ENCODE measurements at places on chromosomes 12 and 14.

GRCh38 chr14:35343702-35344101 is 51.5 kb downstream of the PSMA6 start:
- no peak for DNase-seq

GRCh38 chr14:74567646-74568379 is 44.2 kb downstream of the LTBP2 start:
- no peak for DNase-seq

DNA sequence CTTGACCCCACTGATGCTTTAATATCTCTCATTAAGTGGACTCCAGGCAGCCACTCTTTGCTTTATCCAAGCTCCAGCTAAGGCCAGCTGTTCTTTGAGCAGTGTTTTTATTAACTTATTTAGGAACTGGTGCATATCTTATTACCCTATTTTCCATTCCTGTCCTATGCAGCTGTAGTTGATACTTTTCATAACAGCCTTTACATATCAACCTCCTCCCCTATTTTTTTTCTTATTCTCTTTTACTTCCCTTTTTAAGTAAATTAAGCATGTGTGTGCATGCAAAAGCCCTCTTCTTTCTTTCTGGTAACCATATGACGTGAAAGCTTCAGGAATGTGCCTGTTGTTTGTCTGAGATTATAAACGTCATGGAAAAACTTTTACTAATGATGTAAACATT is 121.2 kb downstream of the PTPRQ start:
- DNase-seq = no peak

DNA sequence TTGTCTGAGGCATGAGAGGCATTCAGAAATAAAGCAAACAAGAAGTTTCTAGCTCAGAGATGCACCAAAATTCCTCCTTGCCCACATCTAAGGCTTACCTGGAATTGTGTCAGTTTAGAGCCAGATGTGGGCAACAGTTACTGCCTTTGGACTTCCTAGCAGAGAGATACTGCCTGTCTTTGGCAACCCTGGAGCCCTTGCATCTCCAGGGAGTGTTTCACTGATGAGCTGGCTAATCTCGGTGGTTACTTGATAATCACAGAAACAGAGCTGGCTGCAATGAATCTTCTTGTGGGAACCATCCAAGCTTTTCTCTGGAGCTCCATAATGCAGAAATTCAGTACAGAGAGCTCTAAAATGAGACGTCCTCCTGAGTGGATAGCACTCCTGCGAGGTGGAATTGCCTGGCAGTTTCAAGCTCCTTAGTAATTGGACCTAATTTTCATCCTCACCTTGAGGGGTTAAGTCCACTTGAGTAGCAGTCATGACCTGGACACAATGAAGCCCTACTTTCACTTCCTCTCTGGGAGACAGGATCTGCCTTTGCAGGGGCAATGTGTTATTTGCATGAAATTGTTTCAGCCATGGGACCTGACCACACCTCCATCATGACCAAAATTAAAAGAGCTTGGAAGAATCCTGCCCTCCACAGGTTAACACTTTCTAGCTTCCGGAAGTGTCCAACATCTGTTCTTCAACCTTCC is 108.8 kb upstream of the ARHGAP5 start:
- DNase-seq = no peak

- DNase-seq = peak; percentile 45
Measured at GRCh38 chr12:10771132-10771733, 31.2 kb downstream of the TAS2R7 start.

DNA sequence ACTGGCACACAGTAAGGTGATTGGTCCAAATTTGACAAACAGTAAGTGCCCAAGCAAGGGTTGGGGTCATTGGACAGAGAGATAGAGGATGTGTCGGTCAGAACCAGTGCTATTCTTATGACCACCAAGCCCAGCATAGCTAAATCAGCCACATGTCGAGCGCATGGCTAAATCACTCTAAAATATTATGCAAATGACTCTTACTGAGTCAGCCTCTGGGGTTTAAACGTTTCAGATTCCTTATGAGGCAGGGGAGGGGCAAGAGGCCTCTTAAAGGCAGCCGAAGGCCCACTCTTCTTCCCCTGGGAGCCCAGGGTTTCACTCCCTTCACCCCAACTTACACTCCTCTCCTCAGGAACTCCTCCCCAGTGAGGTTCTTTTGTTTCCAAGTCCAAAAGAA is 603 bp upstream of the ENDOU start:
- no peak for DNase-seq

- DNase-seq = peak; percentile 88
Measured at GRCh38 chr12:31874961-31875608, 84.1 kb upstream of the RESF1 start.

DNA sequence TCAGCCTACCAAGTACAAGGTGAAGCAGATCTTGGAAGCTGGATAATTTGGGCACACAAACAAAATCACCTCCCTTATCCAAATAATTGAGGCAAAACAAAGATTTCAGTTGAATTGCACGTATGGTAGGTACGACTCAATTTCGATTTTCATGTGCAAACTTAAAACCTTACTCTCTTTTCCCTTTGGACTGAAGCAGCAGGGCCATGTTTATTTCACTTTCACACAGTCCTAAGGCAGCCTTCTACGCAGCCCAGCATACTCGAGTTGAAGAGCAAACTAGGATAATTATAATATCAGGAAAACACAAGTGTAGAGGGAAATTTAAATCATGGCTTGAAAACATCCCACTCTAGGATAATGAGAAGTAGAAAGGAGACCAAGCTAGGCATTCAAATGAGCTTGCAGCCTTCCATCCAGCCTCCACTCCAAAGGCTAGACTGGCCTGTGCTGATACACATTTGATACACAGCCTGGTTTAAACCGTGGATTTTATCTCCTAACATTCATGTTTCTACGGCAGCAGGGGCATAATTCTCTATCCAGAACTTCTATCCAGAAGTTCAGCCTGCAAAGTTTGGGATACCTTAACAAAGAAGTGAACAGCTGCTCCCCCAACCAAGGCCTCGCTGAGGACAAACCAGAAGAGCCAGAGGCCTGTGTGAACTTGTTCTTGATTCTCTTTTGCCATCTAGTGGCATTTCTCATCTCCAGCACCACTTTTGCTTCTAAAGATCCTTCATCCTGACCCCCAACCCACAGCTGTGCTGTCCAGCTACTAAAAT is 2.4 kb upstream of the RNASE7 start:
- peak; percentile 47 for DNase-seq

GRCh38 chr12:5371631-5372030 is 60.3 kb upstream of the NTF3 start:
- no peak for DNase-seq

DNA sequence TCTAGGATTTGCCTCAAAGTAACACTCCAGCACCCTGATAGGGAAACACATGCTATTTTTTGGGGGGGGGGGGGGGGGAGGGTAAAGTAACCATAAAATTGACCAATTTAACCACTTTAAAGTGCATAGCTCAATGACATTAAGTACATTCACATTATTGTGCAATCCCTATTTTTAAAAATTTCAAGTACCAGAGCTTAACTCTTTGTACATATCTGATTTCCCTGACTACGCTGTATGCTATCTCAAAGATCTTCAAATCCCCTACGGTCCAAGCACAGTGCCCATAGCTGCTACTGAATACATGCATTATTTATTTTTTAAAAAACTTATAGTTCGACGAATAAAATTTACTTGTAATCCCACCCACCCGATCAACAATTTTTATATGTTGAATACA is 63.0 kb downstream of the BCL2L14 start:
- DNase-seq = no peak

GRCh38 chr14:87411370-87411769 is 581.6 kb downstream of the GALC start:
- DNase-seq = no peak

GRCh38 chr12:121326996-121327674 is 25.1 kb downstream of the ANAPC5 start:
- no peak for DNase-seq

DNA sequence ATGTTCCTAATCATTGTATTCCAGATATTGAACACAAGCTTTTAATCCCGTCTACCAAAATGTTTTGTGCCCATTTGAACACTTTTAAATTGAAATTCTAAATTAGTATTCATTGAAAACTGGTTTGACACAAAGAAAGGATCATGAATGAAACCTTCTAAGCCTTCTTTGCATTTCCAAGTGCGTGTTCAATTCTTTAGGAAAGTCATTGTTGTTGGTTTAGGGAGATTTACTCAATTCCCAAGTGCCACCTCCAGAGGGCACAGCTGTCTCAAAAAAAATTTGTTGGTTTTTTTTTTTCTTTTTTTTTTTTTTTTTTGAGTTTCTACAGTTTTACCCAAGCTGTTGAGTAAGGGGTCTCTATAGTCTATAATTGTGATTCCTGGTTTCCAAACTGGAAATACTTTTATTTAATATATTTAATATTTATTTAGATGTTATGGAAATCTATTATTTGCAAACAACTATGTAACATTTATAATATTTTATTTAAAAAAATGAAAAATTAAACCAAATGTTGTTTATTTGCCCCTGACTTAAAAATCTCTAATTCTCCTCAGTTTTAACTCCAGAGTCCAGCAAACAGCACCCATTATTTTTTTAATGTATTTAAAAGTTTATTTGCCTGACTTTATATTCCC is 79.9 kb downstream of the NEDD1 start:
- no peak for DNase-seq

- DNase-seq = peak; percentile 40
Measured at GRCh38 chr12:47207340-47207717, 127.6 kb upstream of the AMIGO2 start.

- no peak for DNase-seq
Measured at GRCh38 chr12:4819654-4820053, 90.1 kb upstream of the KCNA1 start.

DNA sequence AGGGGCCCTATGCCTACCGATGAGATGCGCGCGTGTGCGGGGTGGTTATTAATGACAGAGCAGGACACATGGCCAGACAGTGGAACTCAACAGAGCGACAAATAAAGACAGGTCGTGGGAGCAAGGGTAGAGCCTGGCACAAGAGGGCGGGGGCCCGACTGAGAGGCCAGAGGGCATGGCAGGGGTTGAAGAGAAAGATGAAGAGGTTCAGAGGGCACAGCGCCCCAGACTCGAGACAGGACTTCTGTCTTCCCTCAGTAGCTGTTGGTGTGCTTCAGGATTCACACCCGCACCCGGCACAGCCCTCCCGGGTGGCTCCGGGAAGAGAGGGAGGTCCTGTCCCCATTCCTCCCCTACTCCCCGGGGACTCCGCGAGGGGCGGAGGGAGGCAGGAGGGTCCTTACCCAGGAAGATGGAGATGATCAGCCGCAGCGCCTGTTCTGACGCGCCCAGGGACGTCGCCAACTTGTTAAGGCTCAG is 366 bp downstream of the LPCAT3 start:
- no peak for DNase-seq

DNA sequence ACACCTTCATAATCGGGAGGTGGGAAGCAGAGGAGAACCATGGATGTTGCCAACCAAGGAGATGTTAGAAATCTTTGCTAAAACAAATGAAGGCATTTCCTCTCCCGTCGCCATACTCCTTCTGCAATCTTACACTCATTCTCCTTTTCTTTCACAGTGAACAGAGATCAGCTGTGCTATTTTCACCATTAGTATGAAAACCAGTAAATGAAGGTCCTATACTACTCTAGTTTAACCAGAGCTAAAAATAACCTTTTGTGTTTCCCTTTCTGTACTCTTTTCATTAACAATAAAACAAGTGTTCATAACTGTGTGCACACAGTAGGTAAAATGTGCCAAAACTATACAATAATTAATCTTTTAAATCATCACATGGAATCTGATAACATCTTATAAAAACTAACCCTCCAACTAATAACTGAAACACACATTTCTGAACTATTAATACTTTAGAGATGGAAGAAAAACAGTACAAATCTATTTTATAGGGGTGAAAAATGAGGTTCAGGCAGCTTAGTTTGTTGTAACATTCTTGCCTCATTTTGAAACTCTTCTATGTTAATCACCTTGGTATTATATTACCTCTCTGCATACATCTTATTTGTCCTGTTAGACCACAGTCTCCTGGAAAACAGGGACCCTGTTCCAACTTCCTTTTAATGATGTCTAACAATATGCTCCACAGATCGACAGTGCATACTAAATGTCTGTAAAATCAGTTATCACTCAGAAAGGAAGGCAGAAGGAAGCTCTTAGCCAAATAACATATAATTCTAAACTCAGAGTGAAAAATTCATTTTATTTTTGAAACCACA is 69.5 kb downstream of the SPPL3 start:
- DNase-seq = no peak

- DNase-seq = no peak
Measured at GRCh38 chr14:54471641-54472040, 17.1 kb downstream of the GMFB start.

DNA sequence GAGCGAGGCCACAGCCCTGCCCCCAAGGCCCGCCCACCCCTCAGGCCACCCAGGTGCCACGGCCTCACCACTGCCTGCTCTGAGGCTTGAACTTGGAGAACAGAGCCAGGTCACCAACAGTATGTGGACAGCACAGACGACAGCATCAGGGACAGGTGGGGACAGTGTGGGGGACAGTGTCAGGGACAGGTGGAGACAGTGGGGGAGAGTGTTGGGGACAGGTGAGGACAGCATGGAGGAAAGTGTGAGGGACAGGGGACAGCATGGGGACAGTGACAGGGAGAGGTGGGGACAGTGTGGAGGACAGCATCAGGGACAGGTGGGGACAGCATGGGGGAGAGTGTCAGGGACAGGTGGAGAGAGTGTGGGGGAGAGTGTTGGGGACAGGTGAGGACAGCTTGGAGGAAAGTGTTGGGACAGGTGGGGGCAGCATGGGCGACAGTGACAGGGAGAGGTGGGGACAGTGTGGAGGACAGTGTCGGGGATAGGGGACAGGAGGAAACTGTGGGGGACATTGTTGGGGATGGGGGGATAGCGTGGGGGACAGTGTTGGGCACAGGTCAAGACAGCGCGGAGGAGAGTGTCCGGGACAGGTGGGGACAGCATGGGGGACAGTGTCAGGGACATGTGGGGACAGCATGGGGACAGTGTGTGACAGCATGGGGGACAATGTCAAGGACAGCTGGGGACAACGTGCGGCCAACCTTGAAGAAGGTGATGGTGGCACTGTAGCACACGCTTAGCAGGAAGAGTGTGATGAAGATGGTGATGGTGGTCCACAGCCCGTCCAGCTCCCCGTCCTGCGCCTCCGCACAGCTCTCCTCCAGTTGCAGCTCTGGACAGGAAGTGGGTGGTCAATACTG is 114.9 kb downstream of the TMEM121 start:
- no peak for DNase-seq

DNA sequence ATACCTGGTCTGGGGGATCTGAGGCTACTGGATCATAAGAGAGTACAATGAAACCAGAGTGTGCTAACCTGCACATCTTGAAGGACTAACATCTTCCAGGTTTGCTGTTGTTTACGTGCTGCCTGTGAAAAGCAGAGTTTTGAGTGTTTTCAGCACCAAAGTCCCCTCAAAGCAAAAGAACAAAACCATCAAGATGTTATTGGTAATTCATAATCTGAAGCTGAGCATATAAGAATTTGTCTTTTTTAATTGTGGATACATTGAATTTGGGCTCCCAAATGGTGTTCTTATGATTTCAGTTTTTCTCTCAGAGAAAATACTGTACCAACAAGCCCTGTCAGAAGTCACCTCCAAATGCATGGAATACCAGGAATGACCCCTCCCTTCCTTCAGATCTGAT is 110.2 kb downstream of the BTG1 start:
- no peak for DNase-seq
